ENCODE measurements at places on chromosomes 7 and 10.

DNA sequence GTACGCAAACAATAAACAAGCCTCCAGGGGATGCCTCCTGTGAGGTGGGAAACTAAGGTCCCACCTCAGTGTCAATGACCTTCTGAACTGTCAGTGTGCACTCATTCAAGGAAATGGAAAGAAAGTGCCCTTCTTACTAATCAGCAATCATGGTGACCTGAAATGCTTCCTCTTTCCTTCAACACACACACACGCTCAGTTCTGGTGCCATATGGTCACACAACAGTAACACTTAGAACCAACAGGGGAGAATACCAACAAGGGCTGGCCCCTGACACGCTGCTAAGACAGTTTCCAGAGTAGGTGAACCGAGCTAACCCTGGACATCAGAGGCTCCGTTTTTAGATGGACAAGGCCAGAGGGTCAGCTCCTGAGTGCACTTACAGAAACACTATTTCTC lies 42.1 kb upstream of the EFCAB10 start:
- DNase-seq = no peak

DNA sequence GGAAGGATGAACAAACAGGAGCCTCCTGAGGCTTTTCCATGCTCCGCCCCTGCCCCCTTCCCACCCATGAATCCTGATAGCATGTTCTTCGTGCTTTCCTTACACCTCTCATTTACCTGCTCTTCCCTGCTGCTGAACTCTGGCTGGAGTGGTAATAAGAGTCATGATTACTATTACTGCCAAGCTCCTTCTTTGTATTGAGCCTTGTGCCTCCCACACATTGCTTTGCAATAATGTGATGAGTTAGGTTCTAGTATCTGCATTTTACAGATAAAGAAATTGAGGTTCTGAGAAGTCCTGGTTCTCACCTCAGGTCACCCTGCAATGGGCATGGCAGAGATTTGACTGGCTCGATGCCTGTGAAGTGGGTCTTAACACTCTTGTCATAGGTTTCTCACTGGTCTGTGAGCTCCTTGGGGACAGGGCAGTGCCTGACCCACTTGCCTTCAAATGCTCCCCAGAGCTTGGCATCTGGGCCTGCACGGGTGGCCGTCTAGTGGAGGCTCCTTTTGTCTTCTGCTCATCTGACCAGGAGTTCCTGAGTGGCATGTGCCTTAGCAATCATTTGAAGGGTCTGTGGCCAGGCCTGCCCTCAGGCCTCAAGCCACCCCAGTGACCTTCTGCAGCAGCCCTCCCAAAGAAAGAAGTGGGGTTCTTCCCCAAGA lies 309.2 kb upstream of the ZMIZ1 start:
- no peak for DNase-seq

DNA sequence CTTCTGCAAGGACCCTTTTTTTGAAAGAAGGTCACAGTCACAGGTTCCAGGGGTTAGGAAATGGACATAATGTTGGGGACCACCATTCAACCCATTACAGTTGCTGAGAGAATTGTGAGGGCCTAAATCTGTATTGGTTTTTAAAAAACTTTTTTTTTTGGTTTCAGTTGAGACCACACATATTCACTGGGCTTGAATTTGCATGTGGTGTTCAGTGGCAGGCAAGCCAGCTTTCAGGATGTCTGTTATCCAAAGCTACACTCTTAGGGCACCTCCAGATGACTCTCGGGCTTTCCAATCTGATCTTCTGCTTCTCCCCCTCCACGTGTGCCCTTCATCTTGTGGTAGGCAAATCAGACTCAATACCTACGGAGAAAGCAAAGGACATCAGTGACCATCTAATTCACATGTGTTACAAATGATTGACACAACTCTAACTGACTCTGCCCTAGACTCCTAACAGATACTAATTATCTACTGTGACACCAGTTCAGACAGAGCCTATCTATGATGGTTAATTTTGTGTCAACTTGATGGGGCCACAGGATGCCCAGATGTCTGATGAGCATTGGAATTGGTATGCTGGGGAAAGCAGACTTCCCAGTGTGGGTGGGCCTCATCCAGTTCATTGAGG lies 93.3 kb upstream of the ELMO1 start:
- no peak for DNase-seq

DNA sequence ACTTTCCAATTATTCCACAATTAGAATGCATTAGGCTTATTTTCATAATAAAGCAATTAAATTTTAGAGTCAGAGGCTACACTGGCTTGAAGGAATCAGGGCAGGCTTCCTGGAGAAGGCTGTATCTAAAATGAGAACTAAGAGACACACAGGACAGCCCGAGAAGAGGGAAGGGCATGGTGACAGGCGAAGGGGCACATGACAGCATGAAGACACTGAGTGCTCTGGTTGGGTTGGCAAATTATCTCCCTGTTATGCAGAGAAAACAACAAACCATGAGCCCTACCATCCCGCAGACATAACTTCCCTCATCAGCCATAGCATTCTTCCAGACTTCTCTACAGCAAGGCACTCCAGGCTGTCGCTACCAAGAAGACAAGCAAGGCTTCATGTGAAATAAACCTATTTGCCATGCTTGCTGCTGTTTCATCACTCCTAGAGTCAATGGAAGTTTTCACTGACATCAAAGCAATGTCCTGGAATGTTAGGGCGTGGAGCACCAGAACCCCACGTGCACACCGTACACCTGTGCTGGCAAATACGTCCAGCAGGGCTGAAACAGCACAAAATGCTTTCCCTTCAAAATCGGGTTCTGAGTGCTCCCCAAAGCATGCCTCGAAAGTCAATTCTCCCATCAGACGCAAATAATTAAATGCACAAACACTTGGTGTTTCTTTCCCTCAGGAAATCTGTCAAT lies 21.3 kb downstream of the VOPP1 start:
- no peak for DNase-seq

DNA sequence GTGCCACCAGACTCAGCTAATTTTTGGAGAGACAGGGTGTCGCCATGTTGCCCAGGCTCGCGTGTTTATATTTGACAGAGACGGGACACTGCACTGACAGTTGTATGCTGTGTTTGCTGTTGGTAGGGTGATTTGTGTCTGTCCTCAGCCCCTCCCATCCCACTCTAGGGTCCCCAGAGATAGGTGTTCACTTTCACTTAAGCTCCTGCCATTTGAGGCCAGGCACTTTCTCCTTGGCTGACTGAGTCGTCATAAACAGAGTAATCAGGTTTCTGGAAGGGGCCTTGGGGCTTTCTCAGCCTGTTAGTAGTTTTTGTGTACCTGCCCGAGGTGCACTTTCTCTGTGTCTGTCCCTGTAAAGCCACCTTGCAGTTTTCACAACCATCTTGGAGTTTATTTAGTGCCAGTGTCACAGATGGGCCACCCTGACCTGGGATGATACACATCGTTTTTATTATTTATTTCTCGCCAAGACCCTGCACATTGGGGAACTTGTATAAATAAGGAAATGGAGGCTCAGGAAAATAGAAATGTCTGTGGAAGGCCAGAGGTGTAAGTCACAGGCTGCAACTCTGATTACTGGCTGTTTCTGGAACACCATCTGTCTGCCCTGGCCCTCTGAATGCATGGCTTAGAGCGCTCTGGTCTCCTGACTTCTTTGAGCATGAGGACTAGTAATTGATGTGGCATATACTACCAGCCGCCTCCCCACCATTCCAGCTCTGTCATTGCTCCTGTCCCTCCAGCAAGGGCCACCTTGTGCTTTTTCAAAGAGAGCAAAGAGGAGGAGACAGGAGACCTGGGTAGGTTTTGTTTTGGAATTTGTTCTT lies 81.9 kb upstream of the PDCD4 start:
- DNase-seq = no peak

DNA sequence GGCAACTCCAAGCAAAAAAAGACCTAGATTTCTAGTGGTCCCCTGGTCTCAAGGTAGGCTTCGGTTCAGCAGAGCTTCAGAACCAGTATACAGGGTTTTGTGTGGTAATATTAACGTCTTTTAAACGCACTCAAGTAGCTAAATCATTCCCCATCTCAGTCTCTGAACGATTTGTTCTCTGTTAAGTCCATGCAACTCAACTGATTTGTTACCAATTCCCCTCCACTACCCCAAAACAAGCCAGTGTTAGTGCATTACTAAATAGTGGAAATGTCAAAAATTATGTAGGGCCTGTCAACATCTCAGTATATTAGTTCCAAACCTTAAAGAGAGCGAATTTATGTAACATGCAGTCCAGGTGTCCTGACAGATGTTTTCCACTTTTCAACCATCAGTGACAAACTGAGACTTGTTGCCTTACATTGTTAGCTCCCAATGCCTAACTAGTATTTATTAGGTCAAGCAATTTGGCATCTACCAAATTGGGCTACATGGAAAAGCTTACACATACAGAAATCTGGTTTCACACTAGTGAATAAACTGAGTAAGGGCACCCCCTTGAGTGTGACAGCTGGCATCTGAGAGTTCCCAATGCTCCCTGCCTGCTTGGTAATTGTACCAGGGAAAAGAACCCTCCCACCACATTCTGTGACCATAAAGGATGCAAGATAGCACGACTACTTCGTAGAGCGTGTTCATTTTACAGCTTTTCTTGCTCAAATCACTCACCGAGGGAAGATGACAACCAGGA lies 12.2 kb downstream of the HNRNPA2B1 start:
- no peak for DNase-seq

DNA sequence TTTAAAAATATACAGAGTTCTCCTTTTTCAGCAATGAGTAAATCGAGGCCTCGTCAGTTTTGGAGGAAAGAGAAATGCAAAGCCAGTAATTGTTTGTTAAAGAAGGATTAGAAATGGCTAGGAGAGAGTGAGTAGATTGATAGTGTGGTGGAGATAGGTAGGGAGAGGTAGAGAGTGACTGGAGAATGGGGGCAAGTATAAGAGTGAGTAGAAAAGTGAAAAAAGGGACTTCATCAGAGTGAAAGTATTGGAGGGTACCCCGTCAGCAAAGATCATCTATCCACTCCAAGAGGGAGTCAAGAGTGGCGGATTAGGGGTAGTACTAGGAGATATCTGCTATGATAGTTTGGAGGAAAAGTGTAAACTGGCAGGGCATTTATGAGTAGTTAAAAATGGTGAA lies 9.2 kb upstream of the ANKRD2 start:
- DNase-seq = no peak
